ENCODE measurements at places on chromosomes 6 and 20.

DNA sequence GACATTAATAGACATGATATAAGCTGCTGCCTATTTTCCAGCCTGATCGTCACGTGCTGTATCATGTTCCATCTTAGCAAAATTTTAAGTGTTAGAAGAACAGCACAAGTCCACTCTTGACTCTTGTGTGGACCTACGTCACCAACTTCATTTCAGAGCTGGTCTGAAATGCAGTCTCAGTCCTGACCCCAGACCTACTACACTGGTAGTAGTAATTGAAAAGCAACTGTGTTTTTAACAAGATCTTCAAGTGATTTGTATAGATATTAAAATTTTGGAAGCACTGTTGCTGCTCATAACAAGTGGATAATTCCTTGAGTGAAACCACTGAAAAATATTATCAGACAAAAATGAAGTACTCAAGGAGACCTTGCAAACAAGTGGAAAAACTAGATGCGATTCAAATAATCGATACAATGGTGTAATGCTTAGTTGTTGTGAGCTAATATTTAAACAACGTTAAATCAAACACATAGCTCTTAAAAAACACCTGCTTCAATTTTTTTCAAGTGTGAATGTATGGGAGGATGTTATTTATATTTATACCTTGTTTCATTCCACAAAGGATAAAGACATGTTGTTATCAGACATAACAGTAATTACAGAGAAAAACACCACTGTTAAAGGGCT is 110.9 kb upstream of the JAG1 start:
- no peak overlapping the region for H3K4me3 ChIP-seq
- H3K36me3 ChIP-seq, result no peaks in the 10 kb centered on the region
- H3K27ac ChIP-seq, result no peak overlapping the region
- no peaks in the 10 kb centered on the region for H3K27me3 ChIP-seq

- H3K27ac ChIP-seq, result no peak overlapping the region
- H3K4me1 ChIP-seq, result peaks cover 13% of the 10 kb centered on the region
- H3K27me3 ChIP-seq, result no peaks in the 10 kb centered on the region
- no peak for DNase-seq
- no peak overlapping the region for H3K4me3 ChIP-seq
- peaks cover 72% of the 10 kb centered on the region for H3K36me3 ChIP-seq
These were observed 22.9 kb downstream of the FKBP1A start for GRCh38 chr20:1369970-1370369.

DNA sequence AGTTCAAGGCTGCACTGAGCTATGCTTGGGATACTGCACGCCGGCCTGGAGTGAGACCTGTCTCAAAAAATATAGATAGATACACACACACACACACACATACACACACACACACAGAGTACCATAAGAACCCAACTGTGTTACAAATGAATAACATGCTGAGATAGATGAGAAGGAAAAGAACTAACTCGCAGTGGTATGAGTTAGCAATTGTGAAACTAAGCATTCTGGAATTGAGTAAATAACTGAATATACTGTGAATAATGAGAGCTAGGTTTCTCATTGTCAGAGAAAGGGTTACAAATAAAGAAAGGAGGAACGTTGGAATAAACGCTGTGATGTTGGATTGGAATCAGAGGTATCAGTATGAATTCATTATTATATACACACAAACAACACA is 14.6 kb upstream of the FAXC start:
- no peak for DNase-seq
- H3K27ac ChIP-seq, result no peak overlapping the region
- no peak overlapping the region for H3K4me3 ChIP-seq
- no peaks in the 10 kb centered on the region for H3K4me1 ChIP-seq
- H3K27me3 ChIP-seq, result peaks cover 23% of the 10 kb centered on the region

GRCh38 chr6:151731313-151731712 is 76.2 kb upstream of the ESR1 start:
- H3K27me3 ChIP-seq, result no peaks in the 10 kb centered on the region
- no peaks in the 10 kb centered on the region for H3K4me1 ChIP-seq
- no peak overlapping the region for H3K27ac ChIP-seq
- no peak for DNase-seq

All from MCF 10A (cell line).